NCI-H146 (cell line): ENCODE measurements at places on chromosomes 6 and 20.
A peak's percentile ranks its signal among the peaks of the same experiment; 100 is the strongest.

DNA sequence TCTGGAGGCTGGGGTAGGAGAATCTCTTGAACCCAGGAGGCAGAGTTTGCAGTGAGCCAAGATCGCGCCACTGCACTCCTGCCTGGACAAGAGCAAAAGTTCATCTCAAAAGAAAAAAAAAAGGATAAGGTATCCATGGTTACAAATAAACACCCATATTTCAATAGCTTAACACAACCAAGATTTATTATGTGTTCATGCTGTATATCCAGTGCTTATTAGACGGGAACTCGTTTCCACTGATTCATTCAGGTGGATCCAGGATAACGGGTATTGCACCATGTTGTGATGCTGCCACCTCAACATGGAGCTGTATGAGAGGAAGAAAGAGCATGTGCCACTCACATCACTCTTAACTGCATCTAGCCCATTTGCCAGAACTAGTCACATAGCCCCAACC lies 69.1 kb upstream of the HIVEP1 start:
- DNase-seq = no peak

DNA sequence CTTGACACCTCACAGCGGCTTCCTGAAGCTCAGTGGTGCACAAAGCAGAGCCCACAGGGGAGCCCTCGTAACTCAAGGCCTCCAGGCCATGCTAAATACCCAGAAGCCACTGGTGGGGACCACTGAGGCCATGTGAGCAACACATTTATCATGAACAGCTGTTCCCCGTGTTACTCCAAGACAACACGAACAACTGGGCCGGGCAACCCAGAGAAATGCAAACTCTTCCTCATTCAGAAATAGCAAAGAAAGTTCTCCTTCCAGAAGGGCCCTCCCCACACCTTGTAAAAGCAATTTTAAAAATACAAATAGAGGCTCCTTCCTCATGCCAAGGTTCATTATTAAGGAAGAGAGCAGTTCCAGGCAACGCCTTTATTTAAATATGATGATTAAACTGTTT lies 36.3 kb upstream of the SLCO4A1 start:
- DNase-seq = no peak

DNA sequence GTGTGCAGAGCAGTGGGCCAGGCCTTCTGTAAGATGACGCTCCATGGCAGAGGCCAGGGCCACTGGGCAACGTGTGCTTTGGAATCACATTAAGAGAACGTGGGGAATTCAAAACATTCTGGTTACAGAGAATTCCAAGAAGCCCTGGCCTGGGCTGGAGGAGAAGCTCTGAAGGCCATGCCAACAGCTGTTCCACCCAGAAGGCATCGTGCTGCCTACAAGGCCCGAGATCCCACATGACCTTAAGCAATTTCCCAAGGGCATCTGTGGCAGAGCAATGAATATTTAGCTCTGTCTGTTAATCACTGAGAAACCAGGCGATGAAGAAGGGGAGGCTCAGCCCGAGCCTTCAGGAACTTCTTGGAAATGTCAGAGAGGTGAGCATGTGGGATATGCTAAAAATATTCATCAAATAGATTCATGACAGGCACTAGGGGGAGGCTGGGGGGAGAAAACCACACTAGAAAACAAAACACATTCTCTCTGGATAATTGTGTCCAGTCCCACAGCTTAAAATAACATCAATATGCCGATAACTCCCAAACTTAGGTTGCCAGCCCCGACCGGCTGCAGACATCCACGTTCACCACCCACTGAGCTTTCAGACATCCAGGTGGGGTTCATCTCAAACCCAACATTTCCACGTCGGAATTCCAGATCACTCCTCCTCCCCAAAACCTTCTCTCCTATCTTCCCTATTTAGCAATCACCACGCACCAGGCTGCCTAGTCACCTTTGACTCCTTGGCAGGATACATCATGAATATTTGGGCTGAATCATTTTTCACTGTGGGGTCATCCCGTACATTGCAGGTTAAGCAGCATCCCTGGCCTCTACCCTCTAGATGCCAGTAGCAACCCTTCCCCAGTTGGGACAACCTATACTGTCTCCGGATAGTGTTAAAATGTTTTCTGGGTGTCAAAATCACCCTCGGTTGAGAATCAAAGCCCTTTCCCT lies 6.6 kb downstream of the SULF2 start:
- no peak for DNase-seq

GRCh38 chr6:148884461-148884860 lies 137.6 kb downstream of the UST start:
- DNase-seq = no peak

GRCh38 chr6:132612449-132613108 lies 11.5 kb downstream of the TAAR2 start:
- no peak for DNase-seq

GRCh38 chr20:34579191-34579978 lies 20.9 kb downstream of the MAP1LC3A start:
- DNase-seq = peak; percentile 12

DNA sequence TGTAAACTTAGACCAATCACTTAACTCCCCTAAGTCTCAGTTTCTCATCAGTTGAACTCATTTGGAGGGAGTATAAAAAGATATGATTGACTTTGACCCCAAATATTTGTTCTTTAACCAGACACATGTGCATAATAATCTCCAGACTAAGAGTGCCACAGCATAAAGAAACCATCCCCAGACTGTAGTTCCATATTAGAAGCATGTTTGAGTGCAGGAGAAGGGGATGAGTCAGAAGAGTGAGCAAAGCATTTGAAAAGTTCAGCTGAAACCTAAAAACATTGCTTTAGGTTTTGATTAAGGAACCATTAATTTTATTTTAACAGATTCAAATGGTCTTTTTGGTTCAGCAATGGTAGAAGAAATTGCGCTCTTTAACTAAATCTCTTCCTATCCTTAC lies 654.8 kb downstream of the UTRN start:
- no peak for DNase-seq

- no peak for DNase-seq
Observed at GRCh38 chr6:109230453-109230852, 135.1 kb downstream of the CEP57L1 start.

- no peak for DNase-seq
Observed at GRCh38 chr6:121695329-121695728, 259.9 kb downstream of the GJA1 start.

- DNase-seq = peak; percentile 97
Observed at GRCh38 chr6:19804205-19805128, 32.7 kb upstream of the ID4 start.

DNA sequence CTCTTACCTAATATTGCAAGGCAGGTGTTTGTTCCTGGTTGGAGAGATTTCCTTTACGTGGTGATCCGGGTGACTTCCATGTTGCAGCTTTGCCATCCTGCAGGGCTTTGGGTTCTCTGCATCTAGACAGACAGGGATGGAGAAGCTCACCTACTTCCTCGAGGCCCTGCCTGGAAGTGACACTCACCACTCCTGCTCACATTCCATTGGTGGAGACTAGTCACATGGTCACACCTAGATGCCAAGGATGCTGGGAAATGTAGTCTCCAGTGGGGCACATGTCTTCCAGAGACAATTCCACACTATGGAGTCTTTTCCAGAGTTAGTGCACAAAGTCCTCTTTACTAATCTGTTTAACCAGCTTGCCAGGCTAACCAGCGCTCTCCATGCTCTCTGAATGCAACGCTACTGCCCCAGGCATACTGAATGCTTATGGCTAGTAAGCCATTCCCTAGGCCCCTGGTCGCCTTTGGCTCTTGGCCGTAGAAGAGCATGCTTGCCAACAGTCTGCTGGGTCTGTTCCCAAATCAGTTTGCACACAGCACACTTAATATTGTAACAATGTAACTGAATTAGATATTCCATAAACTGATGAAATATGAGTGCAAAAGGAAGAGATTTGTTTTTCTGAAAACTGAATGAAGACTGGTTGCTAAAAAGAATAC lies 6.7 kb upstream of the KCNK15 start:
- peak; percentile 57 for DNase-seq

- DNase-seq = no peak
Observed at GRCh38 chr6:88535306-88535705, 369.2 kb upstream of the CNR1 start.

DNA sequence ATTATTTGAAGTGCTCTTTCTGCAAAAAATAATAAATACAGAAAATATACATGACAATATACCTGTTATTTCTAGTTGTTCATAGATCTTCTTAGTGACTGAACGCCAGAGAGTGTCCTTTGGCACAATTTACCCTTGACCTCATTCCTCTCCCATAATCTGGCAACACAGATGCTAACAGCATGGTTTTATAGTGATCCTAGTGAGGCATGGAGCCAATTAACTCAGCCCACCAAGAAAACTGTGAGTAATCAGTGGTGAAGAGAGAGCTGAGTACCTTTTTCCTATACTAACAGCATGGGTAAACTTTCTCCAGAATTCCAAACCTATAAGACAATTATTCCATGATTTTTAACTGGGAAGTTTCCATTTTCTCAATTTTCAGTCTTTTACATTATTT lies 61.0 kb downstream of the VGLL2 start:
- no peak for DNase-seq

DNA sequence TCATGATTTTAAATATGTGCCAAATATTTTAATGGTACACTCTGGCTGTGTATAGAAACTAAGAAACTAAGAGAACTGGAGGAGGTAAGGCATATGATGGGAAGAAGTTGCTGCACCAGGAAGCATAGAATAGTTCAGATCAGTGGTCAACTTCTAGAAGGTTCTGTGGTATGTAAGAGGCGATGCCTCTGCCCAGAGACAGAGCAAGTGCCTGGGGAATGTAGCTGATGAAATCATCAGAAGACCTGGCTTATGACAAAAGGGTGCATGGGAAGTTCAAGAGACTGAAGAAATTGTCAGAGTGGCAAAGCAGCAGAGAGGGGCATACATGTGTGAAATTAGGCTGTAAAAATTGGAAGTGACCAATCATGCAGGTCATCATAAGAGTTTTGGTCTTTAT lies 580.8 kb downstream of the BMP2 start:
- DNase-seq = no peak
